Testis (tissue), 5 donors: ENCODE measurements at places on chromosomes 13 and 19. TPM values are rescaled to one million over a fixed set of nuclear protein-coding genes. Genes with fewer than 3 reads are reported as not detected.

GRCh38 chr13:21232196-21232595, 55.7 kb downstream of the MRPL57 start:
- peak; percentile 21 for DNase-seq

GRCh38 chr13:110257408-110257807, 49.5 kb downstream of the COL4A1 start:
- no peak for DNase-seq

DNA sequence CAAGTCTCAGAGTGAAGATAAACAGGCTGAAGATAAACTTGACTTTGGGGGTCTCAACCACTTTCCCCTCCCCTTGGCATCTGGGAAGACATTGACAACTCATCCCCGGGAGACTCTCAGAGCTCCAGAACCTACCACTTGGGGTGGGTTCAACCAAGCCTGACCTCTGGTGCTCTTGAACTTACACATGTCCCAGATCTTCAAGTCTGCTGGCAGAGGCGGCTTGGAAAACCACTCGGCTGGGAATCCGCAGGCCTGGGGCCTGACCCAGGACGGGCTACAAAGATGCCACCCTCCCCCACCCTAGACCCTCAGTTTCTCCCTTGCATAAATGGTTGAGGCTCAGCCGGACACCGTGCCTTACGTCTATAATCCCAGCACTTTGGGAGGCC, 512 bp downstream of the LRRC8E start:
- no peak for DNase-seq

- DNase-seq: no peak
Observed at GRCh38 chr13:26067601-26068000, 15.8 kb upstream of the SHISA2 start.

DNA sequence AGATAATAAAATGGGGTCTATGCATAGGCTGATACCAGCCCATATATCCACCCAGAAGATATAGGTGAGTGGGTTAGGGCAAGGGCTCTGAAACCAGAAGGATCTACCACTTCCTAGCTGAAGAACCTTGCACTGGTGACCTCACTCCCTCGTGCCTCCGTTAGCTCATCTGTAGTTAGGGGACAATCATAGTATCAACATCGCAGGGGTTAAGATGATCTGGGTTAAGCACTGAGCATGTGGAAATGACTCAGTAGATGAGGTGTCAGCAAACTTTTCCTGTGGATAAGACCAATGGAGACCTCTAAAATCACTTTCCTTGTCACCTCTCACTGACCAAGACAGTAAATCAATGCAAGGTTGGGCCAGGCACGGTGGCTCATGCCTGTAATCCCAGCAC, 30.5 kb downstream of the TNFSF14 start:
- DNase-seq: no peak

DNA sequence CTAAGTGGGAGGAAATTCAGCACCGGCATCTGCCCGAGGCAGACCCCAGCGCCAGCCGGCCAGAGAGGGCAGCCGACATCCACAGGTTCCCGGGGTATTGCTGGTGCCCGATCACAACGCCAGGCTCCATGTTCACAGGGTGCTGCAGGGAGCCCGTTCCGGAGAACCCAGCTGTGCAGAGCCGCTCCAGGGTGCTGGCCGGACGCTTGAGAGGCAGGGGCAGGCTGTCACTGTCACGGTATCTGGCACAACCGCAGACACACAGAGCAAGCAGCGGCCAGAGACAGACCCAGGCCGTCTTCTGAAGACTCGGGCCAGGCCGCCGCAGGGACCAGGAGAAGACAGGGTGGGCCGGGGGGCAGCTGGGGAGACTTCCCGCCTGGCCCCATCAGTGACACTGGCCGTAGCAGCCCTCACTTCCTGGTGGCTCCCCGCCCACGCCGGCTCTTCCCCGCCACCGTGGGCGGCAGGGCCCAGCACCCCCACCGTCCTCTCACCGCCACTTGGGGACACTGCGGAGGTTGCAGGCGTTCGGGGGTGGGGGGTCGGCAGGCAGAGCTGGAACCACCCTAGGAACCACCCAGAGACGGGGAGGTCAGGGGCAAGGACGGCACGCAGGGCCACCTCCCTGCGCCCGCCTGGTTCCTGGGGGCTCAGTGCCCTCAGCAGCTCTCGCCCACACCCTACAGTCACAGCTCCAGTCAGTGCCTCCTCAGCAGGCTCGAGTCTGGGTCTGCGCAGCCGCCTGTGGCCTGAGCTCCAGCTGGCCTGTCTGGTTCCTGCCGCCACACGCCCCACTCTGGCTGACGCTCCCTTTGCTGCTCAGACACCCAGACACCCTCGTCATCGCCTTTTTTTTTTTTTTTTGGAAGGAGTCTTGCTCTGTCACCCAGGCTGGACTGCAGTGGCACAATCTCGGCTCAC, 3.8 kb downstream of the RNF126 start:
- peak; percentile 58 for DNase-seq

GRCh38 chr13:43401361-43401760, 378.0 kb downstream of the DNAJC15 start:
- no peak for DNase-seq

GJB2 gene
- total RNA-seq: 2.9 TPM

ZNF723 gene
- 5.5 TPM for total RNA-seq
